ENCODE measurements at places on chromosomes 16 and 17.

- DNase-seq: no peak
These were observed 4.3 kb upstream of the HEATR6 start for GRCh38 chr17:60082946-60083471.

DNA sequence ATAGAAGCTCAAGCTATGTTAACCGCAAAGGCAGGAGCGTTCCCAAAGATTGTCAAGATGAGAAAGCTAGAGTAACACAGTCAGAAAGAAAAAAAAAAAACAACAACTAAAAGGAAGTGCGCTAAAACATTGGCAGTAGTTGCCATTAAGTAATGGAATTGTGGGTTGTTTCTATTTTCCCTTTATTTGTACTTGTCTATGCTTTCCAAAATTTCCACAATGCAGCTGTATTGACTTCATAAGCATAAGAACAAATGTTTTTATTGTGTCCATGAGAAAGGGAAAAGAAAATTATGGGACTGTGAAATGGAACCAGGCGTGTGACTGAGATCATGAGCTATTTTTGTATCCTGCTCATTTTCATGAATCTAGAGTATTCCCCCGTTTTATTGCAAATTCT lies 153.4 kb downstream of the TMEM114 start:
- DNase-seq: no peak

DNA sequence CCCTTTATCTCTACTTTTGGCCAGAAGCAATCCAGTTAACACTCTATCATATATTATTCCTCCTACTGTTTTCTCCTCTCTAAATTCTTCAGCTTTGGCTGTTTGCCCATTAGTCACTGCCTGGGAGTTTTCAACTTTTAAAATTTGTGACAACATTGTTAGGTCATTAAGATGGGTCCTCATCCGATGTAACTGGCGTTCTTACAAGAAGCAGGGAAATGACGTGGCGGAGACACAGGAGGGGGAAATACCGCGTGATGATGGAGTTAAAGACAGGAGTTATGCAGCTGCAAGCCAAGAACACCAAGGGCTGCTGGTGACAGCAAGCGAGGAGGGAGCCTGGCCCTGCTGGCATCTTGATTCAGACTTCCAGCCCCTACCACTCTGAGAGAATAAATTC lies 34.8 kb upstream of the CPHXL start:
- no peak for DNase-seq

DNA sequence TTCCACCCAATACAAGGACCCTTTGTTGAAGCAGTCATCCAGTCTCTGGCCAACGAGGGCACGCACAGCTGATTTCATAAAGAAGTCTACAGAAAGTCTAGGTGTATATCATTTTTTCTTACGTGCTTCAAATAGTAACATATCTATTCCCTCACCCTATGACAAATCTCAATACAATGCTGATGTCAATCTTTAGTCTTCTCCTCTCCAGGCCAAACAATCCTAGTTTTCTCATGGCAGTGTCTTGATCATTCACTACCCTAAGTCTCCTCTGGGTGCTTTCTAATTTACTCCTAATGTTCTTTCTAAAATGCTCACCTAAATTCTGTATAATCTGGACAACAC lies 92.6 kb downstream of the CACNG1 start:
- DNase-seq: no peak

DNA sequence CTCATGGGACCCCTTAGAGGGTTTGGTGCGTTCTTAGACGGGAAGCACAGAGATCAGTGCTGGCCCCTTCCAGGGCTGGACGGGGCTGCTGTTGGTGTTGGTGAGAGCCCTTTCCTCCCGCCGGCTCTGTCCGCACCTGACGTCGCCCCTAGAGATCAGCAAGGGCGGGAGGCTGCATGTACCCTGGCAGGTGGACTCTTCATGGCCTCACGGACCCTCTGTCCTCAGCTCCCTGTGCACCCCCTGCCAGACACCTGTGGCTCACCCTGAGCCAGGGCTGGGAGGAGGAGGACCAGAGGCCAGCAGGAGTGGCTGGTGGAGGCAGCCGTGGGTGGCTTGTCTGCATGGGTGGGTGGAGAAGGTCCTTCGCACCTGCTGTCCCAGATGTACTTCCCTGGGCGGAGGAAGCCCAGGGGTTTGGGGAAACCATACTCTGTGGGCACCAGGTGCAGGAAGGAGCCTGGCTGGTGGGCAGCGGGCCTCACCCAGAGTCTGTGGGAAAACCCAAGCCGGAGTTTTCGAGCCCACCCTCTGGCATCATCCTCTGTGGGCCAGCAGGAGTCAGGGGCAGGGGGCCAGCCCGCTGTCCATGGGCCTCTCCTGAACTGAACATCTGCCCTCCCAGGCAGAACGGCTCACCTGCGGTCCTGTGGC lies 348.6 kb downstream of the SEC14L1 start:
- no peak for DNase-seq

DNA sequence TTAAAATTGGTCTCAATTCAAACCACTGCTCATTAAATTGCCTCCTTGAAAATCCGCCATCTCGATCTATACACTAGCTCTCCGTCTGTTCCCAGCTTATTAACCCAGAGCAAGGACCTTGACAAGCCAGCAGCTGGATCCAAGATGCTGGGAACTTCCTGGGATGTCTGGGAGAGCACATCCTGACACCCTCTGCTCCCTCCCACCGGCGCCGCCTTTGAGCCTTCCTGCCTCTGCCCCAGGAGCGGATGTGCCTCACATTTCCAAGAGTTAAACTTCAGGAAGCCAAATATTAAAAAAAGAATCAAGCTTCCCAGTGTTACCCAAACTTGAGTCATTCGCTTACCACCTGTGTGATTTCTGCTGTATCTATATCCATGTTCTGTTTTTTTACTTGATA lies 107.9 kb downstream of the HAPSTR1 start:
- DNase-seq: no peak

DNA sequence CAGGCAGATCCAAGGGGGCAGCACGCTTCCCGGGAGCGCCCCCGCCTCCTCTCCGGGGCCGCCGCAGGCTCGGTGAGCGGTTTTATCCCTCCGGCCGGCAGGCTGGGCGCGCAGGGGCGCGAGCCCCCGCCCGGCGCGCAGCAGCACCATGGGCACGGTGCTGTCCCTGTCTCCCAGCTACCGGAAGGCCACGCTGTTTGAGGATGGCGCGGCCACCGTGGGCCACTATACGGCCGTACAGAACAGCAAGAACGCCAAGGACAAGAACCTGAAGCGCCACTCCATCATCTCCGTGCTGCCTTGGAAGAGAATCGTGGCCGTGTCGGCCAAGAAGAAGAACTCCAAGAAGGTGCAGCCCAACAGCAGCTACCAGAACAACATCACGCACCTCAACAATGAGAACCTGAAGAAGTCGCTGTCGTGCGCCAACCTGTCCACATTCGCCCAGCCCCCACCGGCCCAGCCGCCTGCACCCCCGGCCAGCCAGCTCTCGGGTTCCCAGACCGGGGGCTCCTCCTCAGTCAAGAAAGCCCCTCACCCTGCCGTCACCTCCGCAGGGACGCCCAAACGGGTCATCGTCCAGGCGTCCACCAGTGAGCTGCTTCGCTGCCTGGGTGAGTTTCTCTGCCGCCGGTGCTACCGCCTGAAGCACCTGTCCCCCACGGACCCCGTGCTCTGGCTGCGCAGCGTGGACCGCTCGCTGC lies 832 bp downstream of the CDK5R1 start:
- DNase-seq: peak; percentile 41
